CD4-positive, alpha-beta T cell treated with Interleukin-1 beta for 1 hour (primary cell): ENCODE measurements at places on chromosomes 7 and 10.

- no peak for DNase-seq
These were observed 161.9 kb downstream of the GRK5 start for GRCh38 chr10:119368991-119369869.

DNA sequence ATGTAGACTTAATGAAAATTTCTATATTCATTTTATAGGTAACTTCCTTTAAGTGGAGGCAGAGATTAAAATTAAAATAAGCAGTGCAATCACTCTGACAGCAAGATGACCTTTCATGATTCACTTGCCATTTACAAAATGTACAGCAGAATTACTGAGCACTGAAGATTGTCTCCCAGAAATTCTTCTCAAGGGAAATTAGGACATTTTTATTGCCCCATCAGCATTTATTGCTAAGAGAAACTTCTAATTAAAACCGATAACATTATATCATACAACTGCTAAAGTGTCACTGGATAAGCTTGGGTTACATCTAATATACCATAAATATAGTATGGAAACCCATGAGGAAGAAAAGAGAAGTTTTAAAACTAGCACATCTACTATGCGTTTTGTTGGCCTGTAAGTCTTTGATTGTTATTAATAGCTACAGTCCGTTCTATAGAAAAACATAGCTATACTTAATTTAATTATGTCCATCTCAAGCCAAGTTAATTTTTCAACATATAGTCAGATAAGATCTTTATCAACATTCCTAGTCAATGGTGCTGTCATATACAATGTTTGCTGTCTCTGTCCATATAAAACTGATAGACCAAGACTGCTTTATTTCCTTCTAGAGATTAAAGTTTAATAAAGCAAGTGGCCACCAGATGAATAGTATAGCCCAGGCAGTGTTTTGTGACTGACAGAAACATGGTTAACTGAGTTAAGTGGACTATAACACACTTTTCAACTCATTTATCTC is 217.1 kb upstream of the HGF start:
- no peak for DNase-seq

DNA sequence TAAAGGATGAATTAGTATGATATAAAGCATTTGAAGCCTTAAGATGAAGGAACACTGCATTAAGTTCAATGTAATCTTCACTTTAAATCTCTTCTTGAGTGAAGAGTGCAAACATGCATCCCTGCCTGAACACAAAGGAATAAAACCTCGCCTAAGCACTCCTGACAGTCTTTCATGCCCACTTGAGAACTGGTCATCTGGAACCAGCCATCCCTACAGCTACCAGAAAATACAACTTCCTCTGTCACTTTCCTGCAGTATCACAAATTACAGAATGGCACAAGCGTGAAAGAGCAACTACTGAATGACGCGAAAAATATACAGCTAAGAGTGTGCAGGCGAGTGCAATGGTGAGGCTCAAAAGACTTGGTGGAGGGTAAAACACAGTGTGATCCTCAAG is 1079.9 kb downstream of the CNTNAP2 start:
- no peak for DNase-seq

- DNase-seq, result no peak
These were observed 3.6 kb downstream of the ARL3 start for GRCh38 chr10:102710609-102711008.

DNA sequence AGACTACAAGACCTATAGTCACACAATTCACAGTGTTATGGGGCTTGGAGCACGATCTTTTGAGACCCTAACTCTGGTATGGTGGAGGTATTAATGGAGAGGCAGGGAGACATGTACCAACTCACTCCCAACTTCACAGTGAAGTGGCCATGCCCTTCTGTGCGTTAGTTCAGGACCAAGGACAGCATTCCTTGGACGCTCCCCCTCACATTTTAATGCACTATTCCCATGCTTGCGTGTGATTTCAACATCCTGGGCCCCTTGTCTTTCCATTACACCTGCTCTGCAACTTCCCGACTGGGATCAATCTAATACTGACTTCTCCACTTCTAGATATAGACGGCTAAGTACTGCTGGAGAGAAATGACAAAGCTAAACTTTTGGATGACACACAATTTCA is 72.7 kb downstream of the PLCE1 start:
- no peak for DNase-seq

DNA sequence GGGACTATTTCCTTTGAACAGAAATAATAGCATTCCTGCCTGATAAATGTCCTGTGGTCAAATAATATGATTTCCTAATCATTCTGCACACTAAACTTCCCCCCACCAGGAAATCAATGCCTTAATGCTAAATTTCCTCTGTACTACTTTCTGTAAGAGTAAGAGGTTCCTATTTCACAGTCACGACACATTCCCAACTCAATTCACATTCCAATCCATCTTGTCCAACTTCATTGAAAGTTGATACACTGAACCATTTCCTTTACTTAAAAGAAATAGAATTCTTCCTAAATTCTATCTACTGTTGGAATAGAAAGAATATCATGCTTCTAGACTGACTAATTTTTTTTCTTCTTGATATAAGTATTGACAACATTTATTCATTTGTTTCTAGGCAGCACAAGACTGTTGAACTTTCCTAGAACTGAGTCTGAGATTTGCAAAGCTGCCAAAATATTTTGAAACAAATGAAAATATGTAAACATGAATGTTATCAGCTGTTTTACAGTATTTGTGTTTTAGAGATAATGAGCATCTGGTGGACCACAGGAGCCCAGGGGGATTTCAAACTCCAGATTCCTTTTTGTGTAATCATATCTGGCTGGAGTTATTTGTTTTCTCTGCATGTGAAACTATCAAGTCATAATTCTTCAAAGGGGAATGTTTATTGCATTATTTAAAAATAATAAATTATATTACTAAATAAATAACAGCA is 121.5 kb downstream of the TPST1 start:
- DNase-seq, result no peak

- no peak for DNase-seq
These were observed 33.0 kb downstream of the SRPK2 start for GRCh38 chr7:105355701-105356100.

DNA sequence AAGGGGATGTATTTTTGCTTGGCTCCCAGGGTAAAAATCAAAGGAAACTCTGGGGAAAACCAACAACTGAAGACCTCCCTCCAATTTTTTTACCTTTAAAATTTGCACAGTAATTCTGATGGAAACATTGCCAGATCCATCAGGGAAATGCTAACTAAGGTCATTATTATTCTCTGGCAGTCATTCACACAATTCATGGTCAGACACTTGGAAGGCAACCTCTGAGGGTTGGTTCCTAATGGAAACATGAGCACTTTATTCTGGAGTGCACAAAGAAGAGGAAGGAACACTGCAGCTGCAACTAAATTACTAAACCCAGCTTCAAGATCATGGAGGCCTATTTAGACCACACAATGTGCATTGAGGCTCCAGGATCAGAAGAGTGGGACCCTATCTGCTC is 34.2 kb downstream of the SRI start:
- no peak for DNase-seq

- DNase-seq, result no peak
These were observed 57.8 kb downstream of the NPTX2 start for GRCh38 chr7:98674881-98675280.

- DNase-seq, result no peak
These were observed 1.2 kb upstream of the WNT2 start for GRCh38 chr7:117323851-117324711.

DNA sequence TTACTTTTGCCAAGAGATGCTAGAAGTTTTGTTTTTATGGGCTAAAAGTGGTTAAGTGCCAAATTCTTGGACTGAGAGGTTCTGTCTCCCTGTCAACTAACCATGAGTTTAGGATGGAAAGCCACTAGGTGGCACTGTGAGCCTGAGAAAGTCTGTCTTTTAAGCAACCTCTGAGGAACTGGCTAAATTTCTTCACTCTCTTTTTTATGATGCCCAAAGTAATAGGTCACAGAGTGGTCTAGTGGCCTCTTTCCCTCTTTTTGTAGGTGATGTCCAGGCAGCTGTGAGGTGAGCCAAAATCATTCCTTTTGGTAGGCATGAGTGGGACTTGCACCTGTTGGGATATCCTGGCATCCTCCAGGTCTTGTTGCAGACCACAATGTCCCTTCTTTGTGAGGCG is 56.8 kb downstream of the SND1 start:
- peak; percentile 74 for DNase-seq

GRCh38 chr10:74307061-74307651 is 156.1 kb downstream of the ADK start:
- DNase-seq, result no peak

GRCh38 chr7:43198599-43199090 is 86.2 kb downstream of the HECW1 start:
- DNase-seq, result no peak

GRCh38 chr10:104336821-104337467 is 1.3 kb downstream of the ITPRIP start:
- no peak for DNase-seq

DNA sequence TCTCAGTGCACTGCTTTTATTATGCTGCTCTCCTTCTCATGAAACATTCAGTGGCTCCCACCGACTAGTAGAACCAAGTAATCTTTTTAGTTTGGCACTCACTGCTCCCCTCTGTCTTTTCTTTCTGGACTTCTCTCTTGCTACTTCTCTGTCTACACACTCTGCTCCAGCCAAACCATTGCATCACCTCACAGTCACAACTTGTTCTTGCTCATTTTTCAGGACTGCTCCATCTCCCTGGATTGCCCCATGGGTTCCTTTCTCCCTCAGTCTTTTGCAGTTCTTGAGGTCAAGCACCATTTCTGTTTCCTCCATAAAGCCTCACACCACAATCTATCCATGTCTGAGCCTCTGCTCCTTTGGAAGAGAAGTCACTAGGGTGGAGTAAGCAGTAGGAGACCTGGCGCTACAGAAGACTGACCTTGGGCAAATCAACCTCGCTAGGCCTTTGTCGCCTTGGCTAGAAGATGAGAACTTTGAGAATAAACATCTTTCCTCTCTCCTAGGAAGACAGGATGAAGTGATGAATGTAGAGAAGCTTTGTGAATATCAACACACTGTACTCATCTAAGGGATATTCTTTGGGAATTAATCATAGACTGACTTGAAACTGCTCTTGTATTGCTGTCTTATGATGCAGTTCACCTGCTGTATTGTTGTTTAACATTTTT is 186.2 kb downstream of the LRMDA start:
- DNase-seq, result no peak

DNA sequence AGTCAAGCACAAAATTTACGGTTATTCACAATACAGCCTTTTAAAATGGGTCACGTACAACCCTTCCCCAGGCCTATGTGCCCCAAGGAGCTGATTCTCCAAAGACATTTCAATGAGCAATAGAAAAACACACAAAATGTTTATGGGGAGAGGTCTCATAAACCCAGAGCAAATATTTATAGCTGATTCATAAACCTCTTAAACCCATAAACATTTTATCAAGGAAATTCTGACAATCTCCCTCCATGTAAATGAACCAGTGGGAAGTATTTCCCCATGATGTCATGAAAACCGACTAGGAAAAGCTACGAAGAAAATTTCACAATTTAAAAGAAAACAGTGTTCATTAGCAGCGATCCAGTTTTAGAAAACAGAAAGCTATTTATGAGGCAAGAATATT is 36.0 kb downstream of the SFMBT2 start:
- no peak for DNase-seq

DNA sequence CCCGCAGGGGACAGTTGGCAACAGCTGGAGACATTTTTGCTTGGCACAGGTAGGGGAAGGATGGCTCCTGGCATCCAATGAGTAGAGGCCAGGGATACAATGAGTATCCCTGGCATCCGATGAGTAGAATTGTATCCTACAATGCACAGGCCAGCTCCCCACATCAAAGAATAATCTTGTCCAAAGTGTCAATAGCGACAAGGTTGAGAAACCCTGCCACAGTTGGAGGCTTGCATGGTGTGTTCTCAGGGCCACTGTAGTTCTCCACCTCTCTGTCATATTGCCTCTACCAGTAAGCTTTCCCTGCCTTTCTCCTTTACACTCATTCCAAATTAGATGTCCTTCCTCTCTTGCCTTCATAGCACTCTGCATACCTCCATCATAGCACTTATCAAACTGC is 60.7 kb downstream of the ZNF92 start:
- DNase-seq, result no peak

DNA sequence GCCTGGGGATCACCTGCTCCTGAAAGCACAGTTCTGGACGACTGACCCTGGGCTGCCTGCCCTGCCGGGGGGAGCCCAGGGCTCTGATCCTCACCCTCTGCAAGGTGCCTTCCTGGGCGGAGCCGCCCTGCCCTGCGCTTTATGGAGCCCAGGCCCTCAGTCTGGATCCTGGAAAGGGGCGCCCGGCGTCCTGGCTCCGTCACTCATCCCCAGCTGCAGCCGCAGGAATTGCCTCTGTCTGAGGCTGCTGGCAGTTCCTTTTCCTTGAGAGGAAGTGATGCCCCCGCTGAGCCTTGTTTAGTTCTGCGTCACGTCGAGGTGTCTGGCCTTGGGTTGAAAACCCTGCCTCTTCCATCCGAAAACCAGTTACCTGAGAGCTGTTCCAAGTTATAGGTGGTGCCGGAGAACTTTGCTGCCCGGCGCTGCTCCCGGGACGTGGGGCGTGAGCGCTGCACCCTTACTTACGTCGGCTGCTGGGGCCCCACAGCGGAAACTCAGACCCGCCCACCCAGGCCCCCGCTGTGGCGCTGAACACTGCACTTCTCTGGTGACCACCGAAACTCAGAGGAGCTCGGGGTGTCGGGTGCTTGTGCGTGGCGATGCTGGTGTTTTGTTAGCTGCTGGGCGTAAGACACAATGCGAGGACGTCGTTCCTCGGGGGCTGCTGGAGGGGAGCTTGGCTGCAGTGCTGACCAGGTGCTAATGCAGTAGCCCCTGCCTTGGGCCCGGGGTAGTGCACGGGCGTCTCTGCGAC is 5.4 kb downstream of the MAFK start:
- no peak for DNase-seq
